Stimulated activated CD4-positive, alpha-beta T cell treated with anti-CD3 and anti-CD28 coated beads, Interleukin-15, amount 100 ng/mL, for 24 hours (primary cell): ENCODE measurements at places on chromosomes 16 and 17.

DNA sequence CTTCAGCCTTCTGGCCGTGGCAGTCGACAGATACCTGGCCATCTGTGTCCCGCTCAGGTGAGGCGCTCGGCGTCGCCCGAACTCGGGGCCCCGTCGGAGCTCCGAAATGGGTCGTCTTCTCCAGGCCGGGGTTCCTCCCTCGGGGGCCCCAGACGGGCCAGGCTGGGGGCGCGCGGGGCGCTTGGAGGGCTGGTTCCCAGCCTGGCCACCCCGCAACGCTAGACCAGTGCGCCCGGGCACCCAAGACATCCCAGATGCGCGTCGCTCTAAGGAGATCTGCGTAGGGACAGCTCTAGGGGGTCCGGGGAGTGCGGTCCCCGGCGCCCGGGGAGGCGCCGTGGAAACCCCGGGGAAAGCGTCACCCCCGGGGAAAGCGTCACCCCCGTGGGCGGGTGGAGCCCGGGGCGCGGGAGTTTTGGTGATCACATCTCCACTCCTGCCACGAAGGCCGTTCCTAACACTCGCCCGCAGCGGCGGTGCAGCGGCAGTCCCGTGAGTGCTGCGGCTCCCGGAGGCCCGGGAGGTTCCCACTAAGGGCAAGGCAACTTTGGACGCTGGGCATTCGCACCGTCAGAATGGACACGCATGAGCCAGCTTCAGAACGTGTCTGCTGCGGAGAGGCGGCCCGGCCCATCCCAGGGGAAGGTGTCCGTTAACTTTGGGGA, 729 bp downstream of the ADORA2B start:
- peak; percentile 38 for DNase-seq

DNA sequence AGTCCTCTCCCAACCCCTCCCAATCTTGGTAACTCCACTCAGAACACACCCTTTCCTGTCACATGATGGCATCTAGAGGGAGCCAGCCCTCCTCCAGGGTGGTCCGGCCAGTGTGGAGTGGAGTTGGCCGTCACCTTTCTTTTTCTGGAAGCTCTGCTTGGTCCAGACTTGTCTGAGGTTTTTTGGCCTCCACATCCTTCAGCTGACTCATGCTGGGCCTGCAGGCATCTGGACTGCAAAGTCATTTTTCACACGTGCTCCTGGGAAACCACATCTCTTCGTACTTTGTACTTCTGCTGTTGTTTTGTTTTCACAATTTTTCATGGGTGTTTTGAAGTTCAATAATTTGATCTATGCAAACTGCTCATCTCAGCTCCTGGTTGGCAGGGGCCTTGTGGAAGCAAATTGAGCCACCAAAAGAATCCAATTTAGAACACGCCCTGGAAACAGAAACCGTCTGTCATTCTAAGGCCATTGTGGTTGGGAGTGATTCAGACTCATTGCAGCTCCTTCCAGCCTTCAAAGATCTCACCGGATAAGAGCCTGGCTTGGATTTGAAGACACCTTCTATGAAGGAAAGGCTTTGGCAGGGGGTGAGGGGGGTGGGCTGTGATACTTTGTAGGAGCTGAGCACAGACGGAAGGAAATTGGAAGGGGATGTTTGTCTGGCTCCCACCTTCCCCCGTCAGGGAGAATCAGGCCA, 42.4 kb upstream of the NF1 start:
- DNase-seq = no peak

DNA sequence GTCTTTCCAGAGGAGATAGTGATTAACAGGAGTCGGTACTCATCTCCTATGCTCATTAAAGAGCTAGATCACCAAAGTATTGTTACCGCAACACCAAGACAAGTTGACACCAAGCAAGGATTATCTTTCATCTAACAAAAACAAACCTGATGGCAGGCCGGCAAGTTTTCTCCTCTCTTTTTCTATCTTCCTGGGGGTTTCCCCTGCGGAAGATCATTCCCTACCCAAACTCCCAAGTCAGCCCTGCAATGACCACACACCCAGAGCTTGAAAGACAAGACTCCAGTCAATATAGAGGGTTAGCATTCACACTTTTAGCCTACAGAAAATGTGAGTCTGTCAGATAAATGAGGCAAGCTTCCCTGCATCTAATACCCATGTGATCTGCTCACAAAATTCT, 312.1 kb downstream of the SOX9 start:
- no peak for DNase-seq

DNA sequence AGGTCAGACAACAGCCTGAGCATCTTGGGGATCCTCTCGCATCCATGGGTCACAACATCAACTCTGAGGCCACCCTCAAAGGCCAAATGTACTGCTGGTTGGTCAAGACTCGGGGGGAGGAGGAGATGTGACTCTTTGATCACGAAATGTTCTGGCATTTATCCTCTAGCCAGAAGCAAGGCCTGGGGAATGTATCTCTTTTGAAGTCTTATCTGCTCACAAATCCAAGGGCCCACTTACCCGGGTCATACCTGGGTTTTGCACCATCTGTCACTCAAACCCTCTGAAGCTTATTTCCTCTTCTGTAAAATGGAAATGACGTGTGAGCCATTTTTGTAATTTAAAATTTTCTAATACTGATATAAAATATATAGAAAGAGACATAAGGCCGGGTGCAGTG, 13.2 kb downstream of the CA7 start:
- DNase-seq = no peak

DNA sequence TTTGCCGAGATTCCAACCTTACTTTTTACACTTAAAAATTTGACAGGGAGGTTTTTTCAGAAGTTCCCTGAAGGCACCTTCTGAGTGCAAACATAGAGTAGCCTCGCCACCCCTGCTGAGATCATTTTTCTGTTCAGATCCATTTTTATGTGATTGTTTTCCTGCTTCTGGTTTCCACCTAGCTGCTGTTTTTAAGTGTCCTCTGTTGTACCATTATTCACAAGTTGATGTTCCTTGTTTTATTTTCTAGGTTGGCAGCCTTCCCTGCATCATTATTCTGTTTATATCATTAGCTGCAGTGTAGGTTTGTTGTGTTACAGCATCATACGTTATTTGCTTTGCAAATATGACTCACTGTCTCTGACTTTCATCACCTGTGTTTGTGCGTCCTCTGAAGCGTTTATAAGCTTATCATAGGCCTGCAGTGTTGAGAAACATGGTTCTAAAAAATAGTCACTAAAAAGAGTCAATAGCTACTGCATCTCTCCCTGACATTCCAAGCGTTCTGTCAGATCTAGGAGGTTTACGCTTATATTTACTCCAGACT, 116.9 kb upstream of the CLEC3A start:
- no peak for DNase-seq
